ENCODE measurements at places on chromosomes 1 and 21.

GRCh38 chr1:143625886-143626285 lies 345.9 kb downstream of the FAM72C start:
- DNase-seq, result no peak

DNA sequence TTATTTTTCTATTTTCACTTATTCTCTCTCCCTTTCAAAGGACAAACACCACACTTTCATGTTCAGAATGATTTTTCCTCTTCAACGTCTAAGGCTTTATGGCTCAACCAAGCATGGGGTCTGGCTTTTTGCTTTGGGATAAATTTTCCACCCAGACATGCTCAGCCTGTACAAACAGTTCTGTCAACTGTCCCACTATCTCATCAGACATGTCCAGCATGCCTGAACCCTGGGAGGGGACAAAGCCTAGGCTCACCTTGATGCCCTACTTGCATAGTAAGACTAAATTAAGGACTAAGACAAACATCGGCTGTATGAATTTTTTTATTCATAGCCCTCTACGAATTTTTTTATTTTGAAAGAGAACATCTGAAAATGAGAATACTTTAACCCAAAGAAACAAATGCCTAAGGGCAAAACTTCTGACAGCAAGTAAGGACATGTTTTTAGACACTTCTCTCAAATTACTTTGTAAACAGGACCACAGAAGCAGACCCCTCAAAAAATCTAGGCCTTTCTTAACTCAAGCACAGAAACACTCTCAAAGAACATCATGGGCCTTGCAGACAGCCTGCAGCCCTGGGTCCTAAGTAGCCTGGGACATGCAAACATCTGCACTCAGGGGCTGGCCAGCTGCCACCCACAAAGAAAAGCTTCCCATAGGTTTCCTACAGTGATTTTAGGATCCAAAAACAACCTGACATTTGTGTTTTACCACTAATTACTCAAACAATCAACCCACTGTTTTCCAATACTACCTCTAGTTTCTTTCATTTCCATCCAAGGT lies 72.3 kb upstream of the PALMD start:
- DNase-seq, result no peak

GRCh38 chr1:96363826-96364225 lies 357.8 kb upstream of the PTBP2 start:
- no peak for DNase-seq

DNA sequence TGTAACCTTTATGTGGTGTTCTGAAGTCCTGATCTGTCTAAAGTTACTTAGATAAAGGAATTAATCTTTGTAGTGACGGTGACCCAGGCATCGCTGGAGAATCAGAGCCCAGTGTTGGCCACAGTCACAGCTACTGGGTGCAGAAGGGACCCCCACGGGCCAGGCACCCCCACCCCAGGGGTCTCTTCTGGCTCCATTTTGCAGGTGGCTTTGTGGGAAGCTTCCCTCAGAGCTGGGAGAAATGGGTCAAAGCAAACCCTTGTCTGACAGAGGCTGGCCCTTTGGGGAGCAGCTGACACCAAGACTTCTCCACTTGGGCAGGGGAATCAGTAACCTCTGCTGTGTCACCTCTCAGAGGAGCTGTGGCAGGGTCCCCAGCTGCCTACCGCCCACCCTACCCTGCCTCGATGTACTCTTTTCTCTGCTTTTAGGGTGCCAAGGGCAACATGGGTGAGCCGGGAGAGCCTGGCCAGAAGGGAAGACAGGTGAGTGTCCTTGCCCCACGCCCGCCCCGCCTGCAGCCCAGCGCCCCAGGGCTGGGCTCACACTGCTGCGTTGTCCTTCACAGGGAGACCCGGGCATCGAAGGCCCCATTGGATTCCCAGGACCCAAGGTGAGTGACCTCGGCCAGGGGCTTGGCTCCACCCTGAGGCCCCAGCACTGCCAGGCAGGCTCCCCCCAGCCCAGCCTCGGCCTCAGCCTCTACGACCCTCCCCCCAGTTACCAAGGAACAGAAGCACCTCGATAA lies 17.7 kb downstream of the COL6A2 start:
- no peak for DNase-seq

DNA sequence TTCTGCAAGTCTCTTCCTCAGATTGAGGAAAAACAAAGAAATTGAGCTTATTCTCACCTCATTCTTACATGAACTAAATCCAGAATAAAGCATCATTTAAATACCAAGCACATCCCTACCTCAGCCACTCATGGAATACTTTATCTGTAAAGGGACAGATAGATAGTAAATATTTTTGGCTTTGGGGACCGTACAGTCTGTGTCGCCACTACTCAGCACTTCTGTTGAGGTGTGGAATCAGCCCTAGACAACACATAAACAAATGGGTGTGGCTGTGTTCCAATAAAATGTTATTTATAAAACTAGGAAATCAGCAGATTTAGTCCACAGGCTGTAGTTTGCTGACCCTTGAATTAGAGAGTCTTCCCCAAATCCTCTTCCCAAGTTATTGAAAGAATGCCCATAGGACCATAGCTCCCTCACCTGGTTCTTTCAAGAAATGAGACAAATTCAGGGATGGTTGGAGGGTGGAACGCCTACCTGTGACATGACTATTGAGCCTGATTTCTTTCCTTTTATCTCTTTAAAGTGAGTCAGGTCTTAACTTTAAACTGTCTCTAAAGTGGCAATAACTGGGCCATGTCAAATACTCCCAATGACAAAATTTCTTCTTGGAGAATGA lies 878.5 kb downstream of the USP25 start:
- no peak for DNase-seq

GRCh38 chr1:236421022-236421421 lies 26.9 kb downstream of the EDARADD start:
- DNase-seq, result no peak

DNA sequence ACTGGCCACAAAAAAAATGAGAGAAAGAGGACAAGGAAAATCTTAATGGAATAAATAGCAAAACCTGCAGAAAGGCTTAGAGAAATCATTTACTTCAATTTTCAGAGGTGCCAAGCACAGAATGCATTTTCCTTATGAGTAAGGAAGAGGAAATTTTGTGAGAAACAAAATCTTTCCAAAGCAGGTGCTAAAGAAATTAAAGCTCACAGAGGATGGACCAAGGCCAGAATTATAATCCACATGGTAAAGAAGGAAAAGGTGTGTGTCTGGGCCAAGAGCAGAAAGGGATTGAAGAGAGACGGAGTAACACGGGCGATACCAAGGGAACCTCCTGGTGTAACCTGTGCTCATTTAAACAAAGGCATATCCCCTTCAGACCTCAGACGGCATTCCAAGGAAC lies 340.0 kb upstream of the NFIA start:
- no peak for DNase-seq

DNA sequence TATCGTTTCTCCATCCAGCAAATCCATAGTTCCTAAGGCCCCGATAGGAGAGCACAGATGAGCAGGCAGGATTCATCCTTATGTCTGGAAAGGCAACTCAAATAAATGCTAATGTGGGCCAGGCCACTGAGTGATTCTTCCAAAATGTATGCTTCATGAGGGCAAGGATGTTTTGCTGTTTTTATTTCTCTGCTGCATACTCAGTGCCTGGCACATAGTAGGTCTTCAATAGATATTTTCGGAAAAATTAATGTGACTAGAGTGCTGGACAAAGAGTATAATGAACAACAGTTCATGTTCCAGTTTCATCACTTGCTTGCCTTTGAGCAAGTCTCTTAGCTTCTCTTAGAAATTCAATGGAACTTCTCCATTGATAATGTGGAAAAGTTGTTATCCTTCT lies 357.7 kb downstream of the PRDM2 start:
- DNase-seq, result no peak

- no peak for DNase-seq
Measured at GRCh38 chr1:52122384-52122783, 19.5 kb upstream of the ZFYVE9 start.

DNA sequence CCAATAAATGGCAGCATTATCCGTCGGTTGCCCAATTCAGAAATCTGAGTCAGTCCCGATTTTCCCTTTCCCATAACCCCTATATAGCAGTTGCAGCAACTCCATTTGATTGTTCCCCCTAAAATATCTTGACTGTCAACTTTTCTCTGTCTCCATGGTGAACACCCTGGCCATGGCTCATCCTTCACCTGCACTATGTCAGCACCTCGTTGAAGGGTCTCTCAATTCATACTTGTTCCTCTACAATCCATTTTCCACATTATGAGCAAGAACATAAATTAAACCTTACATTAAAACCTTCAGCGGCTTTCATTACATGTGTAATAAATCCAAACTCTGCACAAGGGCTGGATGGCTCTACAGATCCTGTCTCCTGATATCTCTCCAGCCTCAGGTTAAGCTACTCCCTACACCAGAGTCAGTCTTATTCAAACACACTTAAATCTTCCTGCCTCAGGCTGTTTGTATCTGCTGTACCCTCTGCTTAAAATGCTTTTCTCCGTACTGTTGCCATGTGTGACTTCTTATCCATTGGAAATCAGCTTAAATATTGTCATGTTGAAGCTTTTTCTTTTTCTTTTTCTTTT lies 87.3 kb downstream of the BACH1 start:
- DNase-seq, result no peak

GRCh38 chr1:192506741-192507155 lies 68.8 kb upstream of the RGS1 start:
- DNase-seq, result no peak

- DNase-seq, result no peak
Measured at GRCh38 chr1:203442821-203443220, 32.8 kb upstream of the PRELP start.

- no peak for DNase-seq
Measured at GRCh38 chr1:6504887-6505286, 13.4 kb upstream of the PLEKHG5 start.

DNA sequence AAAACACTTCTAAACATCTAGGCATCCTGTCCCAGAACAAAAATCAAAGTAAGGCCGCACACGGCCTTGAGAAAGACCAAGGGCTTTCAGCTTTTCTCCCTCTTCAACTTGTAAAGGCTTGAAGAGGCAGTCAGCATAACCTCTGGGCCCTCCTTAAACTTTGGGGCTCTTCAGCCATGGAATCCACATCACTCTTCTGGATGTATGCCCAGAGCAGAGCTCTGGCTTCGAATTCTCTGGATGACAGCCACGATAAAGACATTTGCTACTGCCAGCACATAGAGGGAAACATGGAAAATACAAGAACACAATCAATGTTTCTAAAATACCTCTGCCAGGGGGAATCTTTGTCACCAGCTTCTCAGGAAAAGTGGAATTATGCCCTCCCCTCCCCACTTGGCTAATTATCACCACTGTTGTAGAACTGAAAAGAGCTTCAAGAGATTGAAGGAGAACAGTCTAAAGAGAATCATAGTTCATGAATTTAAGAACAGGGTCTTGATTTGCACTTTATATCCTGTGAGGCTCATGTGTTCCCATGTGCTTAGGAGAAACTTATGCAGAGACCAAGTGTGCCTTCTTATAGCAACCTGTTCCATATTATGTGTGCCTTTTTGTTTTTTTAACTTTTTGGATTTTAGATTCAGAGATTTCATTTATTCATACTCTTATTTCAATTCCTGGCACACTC lies 39.0 kb upstream of the DPT start:
- peak; percentile 56 for DNase-seq

- no peak for DNase-seq
Measured at GRCh38 chr1:104092698-104093097, 343.0 kb downstream of the AMY1C start.

DNA sequence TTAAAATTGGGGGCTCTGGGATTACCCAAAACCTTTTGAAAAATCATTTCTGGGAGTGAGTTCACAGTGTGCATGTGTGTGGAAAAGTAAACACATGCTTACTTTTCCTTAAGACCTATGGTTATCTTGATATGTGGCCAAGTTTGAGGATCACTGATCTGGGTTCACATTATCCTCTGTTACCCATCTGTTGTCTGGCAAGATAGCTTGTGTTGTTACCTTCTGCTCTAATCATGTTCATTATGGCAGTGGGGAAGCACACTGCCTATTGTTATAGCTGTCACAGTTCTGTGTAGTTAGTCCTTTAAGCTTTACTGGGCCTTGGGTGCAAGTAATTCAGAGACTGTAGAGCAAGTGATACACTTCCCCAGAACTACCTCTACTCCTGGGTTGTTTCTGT lies 5.0 kb downstream of the CTBS start:
- DNase-seq, result no peak

DNA sequence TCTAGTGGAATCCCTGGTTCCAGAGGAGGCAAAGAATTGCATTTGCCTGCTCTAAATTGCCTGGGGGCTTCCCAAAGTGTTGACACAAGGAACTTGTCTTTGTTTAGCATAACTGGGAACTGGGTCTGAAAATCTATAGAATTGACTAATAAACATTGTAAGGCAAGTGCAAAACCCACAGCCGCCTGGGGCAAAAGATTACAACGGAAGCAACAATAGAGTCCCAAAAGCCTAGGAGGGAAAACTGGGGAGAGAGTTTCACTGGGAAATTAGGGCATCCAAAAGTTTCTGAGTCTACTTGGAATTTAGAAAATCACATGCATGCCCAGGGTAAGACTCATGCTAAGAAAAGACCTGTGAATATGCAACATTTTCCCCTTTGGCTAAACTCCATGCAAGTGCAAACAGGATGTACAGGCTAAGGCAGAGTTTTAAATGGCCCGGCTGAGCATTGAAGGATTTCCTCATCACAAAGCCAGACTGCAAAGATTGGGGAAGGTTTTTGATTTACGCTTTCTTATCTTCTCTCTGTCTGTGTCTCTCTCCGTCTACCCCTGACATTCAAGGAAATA lies 725.3 kb upstream of the NCAM2 start:
- peak; percentile 24 for DNase-seq

Measured in eye (tissue), 1 donor.